Osteoblast (primary cell): ENCODE measurements at places on chromosomes 4 and X.

GRCh38 chrX:13697455-13697854 is 8.5 kb downstream of the RAB9A start:
- peaks cover 23% of the 10 kb centered on the region for H3K4me1 ChIP-seq
- no peaks in the 10 kb centered on the region for H3K27me3 ChIP-seq
- DNase-seq = no peak
- H3K4me3 ChIP-seq = no peak overlapping the region
- no peaks in the 10 kb centered on the region for H3K36me3 ChIP-seq

GRCh38 chr4:100889898-100890297 is 372.1 kb upstream of the EMCN start:
- DNase-seq = no peak
- no peak overlapping the region for H3K27ac ChIP-seq
- no peaks in the 10 kb centered on the region for H3K27me3 ChIP-seq
- H3K4me1 ChIP-seq = no peaks in the 10 kb centered on the region

GRCh38 chrX:44459501-44459900 is 83.2 kb downstream of the FUNDC1 start:
- no peaks in the 10 kb centered on the region for H3K27me3 ChIP-seq
- H3K36me3 ChIP-seq = no peaks in the 10 kb centered on the region
- H3K4me1 ChIP-seq = peaks cover 2% of the 10 kb centered on the region
- no peak overlapping the region for H3K27ac ChIP-seq
- DNase-seq = no peak

- H3K36me3 ChIP-seq = no peaks in the 10 kb centered on the region
- no peak overlapping the region for H3K27ac ChIP-seq
- no peaks in the 10 kb centered on the region for H3K4me1 ChIP-seq
- H3K4me3 ChIP-seq = no peak overlapping the region
Observed at GRCh38 chr4:128308986-128309385, 21.4 kb upstream of the PGRMC2 start.

- no peak overlapping the region for H3K27ac ChIP-seq
- no peaks in the 10 kb centered on the region for H3K27me3 ChIP-seq
- no peak overlapping the region for H3K4me3 ChIP-seq
- DNase-seq = no peak
Observed at GRCh38 chr4:73908965-73909364, 39.8 kb downstream of the CXCL1 start.

GRCh38 chr4:17335371-17335770 is 176.5 kb downstream of the QDPR start:
- H3K27ac ChIP-seq = no peak overlapping the region
- H3K4me1 ChIP-seq = no peaks in the 10 kb centered on the region
- peaks cover 24% of the 10 kb centered on the region for H3K27me3 ChIP-seq
- DNase-seq = no peak
- H3K4me3 ChIP-seq = no peak overlapping the region

GRCh38 chr4:146033149-146033548 is 94.5 kb upstream of the ZNF827 start:
- peaks cover 12% of the 10 kb centered on the region for H3K4me1 ChIP-seq
- no peaks in the 10 kb centered on the region for H3K27me3 ChIP-seq
- no peak for DNase-seq
- H3K4me3 ChIP-seq = no peak overlapping the region
- H3K36me3 ChIP-seq = no peaks in the 10 kb centered on the region

GRCh38 chrX:65136424-65136823 is 160.2 kb upstream of the ZC4H2 start:
- no peaks in the 10 kb centered on the region for H3K4me1 ChIP-seq
- H3K36me3 ChIP-seq = no peaks in the 10 kb centered on the region

DNA sequence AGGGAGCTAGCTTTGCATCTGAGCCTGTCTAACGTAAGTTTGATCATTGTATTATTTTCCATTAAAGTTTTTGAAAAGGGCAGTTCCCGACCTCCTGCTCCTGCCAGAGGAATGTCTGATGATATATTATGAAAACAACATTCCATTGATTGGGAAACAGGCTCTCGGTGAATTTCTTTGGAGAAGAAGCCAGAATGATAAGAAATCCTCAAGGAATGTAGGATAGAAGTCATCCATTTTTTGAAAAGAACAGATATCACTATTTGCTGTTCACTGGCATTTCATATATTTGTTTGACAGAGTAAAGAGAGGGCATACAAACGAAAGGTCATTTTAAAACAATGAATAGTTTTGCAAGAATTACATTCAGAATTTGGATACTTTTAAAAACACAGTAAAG is 781.0 kb upstream of the HTR2C start:
- H3K27ac ChIP-seq = no peak overlapping the region
- no peaks in the 10 kb centered on the region for H3K4me1 ChIP-seq
- no peaks in the 10 kb centered on the region for H3K36me3 ChIP-seq
- no peak for DNase-seq

DNA sequence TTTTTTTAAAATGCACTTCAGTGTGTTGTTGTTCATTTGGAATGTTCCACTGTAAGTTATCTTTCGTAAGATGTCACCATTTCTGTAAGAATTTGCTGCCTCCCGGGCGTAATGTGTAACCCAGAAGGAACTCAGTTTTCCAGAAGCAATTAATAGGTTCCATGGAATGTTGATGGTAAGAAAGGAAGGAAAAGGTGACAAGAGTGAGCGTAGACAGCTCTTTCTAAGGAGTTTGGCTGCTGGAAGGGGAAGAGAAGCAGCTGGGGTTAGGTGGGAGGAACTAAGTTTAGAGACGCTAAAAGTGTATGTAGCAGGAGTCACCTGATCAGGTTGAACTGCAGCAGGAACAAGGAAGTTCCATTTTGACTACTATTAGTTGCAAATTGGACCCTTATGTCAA is 35.9 kb downstream of the PNMA5 start:
- H3K36me3 ChIP-seq = no peaks in the 10 kb centered on the region
- H3K27ac ChIP-seq = peak overlapping the region; percentile 31
- peak overlapping the region; percentile 52 for H3K4me3 ChIP-seq
- no peaks in the 10 kb centered on the region for H3K27me3 ChIP-seq
